ENCODE measurements at places on chromosomes 11 and 22.

GRCh38 chr11:27173545-27173944 lies 132.9 kb downstream of the BBOX1 start:
- DNase-seq: no peak

DNA sequence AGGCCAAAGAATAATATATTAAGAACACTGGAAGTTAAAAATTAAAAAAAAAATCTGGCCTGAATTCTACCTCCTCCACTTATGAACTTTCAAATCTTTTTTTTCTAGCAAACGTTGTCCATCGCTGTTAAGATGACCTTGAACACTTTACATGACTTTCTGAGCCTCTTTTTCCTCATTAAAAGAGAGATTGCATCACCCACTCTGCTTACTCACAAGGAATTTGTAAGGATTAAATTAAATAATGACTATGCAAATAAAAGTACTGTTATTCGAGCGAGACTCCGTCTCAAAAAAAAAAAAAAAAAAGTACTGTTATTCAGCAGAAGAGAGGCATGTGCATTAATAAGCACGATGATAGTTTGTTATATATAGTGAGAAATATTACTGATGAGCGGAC lies 285.1 kb upstream of the CCDC90B start:
- peak; percentile 76 for DNase-seq

DNA sequence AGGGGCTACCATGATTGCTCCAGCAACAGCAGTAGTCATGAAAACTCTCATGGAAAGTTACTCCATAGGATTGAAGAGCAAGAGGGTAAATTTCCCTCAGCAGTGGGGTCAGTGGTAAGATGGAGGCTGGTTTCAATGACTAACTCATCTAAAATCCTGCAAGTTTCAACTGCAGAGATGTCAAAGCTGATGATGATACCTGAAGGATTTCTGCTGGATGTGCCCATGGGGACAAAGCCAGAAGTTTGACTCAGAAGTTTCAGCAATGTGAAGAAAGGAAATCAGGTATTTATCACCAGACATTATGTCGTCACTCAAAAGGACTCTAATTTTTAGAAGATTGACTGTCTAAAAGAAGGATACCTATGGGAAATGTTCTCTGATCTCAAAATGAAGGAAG lies 29.1 kb downstream of the RAB38 start:
- DNase-seq: no peak

DNA sequence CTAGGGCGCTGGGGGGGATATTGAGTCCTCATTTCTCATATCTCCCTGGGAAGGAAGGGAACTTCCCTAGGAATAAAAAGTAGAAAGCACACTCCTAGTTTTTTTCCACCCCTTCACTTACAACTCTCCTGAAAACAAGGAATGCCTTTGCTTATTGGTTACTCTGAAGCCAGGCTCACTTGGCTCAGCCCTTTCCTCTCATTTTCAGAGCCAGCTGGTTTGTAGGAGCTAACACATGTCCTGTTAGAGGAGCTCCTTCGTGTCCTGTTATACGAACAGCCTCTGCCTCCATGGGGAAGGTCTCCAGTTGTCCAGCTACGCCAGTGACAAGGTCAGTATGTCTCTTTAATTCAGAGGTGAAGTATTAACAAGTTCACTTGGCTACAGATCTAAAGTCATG lies 17.6 kb downstream of the ALKBH8 start:
- DNase-seq: no peak

DNA sequence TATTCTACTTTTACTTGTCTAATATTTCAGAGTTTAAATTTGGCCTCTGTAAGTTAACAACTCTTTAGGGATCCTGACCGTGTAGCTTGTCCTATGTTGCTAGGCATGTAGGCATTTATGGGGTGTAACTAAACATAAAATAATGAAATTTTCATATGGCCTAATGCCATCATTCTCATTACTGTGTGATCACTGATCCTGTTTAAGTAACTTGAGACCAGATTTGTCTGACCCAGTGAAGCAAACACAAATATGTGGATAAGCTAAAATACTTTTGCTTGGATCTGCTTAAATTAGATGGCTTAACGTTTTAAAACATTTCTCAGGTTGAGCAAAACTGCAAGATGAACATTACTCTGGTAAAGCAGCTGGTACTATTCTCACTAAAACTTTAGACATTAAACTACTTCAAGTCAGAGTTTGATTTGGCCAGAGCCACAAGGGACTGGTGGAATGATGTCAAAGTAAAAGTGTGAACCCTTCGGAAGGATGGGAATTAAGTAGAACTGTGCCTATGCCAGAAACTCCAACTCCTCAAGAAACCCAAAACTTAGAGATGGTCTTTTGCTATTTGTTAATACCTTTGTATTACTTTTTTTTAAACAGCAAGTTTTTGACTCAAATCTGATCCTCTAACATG lies 12.5 kb downstream of the QSER1 start:
- DNase-seq: peak; percentile 4

- no peak for DNase-seq
Measured at GRCh38 chr22:19798891-19799293, 38.3 kb downstream of the TBX1 start.

DNA sequence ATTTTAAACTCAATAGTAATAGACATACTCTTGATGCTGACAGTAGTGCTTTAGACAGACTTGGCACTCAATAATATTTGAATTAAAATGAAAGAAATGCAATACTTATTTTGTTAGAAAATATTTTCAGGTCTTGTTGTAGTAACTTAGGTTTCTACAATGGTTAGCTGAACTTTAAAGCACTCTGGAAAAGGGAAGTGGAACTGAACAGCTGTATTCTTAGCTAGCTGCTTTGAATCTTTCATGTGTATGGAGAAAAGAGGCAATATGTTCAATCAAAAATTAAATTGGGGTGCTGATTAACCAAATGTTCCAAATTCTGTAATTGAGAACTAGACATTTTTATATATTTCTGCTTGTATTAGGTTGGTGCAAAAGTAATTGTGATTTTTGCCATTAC lies 517.9 kb upstream of the RAG2 start:
- DNase-seq: no peak

- peak; percentile 95 for DNase-seq
Measured at GRCh38 chr11:33557201-33557600, 143.4 kb downstream of the C11orf91 start.

DNA sequence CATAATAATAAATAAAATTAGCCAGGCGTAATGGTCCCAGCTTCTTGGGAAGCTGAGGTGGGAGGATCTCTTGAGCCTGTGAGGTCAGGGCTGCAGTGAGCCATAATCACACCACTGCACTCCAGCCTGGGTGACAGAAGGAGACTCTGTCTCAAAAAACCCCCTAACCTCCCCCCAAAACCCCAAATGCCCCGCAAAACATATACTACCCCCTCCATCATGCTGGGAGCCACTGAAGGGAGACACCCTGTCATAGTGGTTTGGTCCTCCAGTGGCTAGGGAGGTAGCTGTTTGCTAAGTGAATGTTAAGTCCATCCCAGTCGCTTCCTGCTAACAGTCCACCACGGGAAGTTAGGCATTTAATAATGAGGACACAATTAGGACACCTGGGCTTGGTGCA lies 125.0 kb downstream of the ABTB2 start:
- DNase-seq: no peak

DNA sequence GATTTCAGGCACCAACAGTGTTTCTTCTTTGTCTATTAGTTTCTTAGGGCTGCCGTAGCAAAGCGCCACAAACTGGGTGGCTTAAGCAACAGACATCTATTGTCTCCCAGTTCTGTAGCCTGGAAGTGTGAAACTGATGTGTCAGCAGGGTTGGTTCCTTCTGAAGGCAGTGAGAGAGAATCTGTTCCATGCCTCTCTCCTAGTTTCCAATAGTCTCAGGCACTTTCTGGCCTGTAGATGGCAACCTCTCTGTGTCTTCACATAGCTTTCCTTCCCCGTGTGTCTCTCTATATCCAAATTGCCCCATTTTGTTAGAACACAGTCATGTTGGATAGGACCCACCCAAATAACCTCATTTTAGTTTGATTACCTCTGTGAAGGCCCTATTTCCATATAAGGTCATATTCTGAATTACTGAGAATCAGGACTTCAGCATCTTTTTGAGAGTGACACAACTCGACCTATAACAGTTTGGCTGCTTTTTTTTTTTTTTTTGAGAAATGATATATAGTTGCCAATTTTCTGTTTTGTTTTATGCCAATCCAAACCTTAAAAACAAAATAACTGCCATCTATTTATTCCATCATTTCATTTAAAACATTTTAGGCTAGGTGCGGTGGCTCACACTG lies 108.2 kb downstream of the SLC36A4 start:
- peak; percentile 74 for DNase-seq

DNA sequence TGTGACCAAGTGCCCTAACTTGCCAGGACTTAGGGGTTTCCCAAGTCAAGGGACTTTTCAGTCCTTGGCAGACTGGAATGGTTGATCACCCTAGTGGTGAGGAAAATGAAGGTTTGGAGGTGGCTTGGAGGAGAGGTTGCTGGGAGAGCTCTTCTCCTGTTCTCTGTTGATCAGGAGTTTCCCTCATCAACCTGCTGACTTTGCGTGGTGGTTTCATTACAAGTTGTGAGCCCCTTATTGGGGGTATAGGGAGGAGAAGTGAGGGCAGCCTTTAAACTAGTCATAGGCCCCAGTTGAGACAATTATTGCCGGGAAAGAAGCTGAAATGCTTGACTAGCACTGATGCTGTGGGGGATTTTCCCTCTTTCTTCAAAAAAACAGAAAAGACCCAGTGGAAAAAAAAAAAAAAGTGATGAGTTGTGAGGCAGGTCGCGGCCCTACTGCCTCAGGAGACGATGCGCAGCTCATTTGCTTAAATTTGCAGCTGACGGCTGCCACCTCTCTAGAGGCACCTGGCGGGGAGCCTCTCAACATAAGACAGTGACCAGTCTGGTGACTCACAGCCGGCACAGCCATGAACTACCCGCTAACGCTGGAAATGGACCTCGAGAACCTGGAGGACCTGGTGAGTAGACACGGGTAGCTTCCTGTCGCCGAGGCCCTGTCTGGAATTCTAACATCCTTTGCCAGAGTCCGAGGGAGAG lies at the start of gene CXCR5:
Gene CXCR5 (plus strand): TSS at position 525 of the 704 bp plus-strand sequence. CDS start 50 bp downstream, at position 575.
- no peak for DNase-seq

DNA sequence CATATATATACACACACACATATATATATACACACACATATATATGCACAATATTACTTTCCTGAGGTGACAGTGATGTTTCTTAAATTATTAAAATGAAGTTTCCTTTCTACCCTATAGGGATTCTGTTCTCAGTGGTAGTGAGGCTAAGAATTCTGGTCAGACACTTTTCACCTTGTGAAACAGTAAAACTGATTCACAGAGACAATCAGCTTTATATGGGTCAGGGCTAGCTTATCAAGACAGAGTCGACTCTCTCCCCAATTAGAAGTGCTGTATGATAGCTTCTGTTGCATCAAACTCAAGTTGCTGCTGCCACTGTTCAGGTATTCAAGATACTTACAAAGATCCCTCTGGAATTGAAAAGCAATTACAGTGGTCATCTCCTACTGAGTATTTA lies 68.4 kb downstream of the ZBTB44 start:
- DNase-seq: no peak

DNA sequence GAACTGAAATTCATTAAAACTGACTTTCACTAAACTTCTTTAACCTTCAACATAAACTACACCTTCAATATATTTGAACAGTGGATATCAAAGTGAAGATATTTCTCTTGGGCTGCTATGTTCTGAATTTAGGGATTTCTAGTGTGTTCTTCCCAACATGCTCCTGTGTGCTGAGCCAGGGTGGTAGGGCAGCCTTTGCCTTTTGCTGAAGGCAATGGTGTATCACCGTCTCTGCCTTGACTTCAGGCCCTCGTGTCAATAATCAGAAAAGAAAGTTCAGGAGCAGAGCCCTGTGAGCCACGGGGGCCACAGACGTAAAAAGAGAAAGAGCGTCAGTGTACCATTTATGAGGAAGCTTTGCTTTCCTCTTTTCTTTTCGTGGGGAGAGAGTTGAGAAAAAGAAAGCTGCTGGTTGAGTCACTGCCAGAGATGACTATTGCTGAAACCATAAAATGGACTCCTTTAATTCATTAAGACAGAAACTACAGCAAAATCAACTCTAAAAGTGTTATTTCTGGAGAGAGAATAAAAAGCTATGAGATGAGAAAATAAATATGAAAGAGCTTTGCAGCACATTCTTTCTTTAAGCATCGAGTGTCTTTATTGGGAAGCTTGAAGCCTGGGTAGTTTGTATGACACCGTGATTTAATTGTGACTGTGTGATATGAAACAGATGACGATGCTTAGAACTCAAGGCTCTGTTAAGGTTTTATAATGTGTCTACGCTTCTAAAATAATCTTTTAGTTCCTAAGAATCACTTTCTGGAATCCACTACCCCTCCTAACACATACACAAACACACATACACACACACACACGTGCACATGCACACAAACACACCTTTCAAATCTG lies 271.8 kb upstream of the MTNR1B start:
- peak; percentile 58 for DNase-seq

DNA sequence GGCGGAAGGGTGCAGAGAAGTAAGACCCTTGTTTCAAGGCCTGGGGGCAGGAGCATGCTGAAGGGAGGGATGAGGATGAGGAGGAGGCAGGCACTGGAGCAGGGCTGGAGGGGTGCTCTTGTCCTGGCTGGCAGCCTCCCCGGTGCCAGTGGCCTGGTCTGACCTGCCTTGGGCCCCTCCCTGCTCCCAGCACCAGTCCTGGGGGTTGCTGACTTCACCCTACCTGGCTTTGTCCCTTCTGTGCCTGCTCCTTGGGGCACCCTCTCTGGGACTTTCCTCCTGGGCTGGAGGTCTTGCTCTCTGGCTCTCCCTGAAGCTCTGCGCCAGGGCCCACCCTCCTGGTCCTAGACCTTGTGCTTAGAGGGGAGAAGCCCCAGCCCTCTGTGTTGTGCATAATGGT lies 4.7 kb upstream of the FLRT1 start:
- no peak for DNase-seq

GRCh38 chr11:96147906-96148486 lies 195.0 kb downstream of the MAML2 start:
- no peak for DNase-seq

DNA sequence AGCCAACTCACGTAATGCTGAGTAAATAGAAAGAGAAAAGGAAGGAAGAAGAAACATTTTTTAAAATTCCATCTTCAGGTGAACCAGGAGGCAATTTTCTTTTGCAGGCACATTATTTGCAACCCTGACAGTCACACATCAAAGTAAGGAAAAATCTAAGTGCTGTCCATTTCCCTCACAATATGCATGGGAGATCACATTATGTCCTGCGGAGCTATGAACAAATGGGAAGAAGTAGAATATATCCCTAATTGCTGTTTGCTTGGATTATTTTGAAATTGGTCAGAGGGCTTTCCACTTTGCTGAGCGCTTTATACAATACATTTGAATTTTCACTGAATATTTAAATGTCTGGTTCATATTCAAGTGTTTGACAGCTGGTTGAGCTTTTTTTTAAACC lies 133.8 kb upstream of the API5 start:
- DNase-seq: no peak

GRCh38 chr11:128546916-128547315 lies 40.4 kb downstream of the ETS1 start:
- no peak for DNase-seq

GRCh38 chr11:59545179-59546020 lies 34.1 kb downstream of the OR4D9 start:
- DNase-seq: peak; percentile 36

GRCh38 chr11:73308961-73309919 lies 1.2 kb downstream of the ARHGEF17 start:
- DNase-seq: peak; percentile 99

- DNase-seq: no peak
Measured at GRCh38 chr11:2293984-2294925, 7.5 kb downstream of the C11orf21 start.

GRCh38 chr11:112961146-112961668 lies at the start of gene NCAM1:
TSS of gene NCAM1 (plus strand) at chr11:112961420.
- peak; percentile 58 for DNase-seq

GRCh38 chr11:43515090-43515489 lies 156.4 kb downstream of the TTC17 start:
- no peak for DNase-seq
